ENCODE measurements at places on chromosomes 3 and 15.

DNA sequence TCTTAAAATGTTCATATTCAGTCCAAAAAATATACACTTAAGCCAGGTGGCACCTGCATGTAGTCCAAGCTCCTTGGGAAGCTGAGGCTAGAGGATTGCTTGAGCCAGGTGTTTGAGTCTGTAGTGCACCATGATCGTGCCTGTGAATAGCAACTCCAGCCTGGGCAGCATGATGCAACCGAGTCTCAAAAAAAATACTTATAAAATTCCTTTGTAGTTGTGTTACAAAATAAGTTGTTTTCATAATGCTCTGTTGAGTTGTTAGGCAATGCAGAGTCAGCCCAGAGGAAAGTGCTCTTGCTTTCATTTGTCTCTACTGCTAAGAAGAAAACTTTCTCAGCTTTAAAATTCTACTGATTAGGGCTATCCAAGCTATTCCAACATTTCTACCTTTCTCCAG, 442.8 kb upstream of the ARRDC4 start:
- no peak for DNase-seq

DNA sequence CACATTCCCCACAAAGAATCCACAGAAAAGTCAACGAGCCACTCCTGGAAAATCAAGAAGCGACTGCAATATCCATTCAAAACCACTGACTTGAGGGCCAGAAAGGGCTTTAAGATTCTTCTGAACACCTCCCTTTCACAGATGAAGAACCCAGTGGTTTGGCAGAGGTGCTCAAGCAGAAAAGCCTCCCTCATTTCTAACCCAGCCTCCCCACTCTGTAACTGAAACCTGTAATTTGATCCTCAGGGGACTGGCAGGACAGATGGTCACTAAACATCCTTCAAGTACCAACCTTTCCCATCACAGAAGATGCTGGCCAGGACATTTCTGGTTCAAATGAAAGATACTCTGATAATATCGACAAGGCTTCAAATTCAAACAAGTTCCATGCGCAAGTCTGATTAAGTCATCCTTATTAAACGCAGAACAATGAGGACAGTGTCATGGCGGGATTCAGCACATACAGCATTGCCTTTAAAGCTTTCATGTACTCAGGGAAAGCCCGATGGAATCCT, 5.5 kb downstream of the SEMA5B start:
- no peak for DNase-seq

DNA sequence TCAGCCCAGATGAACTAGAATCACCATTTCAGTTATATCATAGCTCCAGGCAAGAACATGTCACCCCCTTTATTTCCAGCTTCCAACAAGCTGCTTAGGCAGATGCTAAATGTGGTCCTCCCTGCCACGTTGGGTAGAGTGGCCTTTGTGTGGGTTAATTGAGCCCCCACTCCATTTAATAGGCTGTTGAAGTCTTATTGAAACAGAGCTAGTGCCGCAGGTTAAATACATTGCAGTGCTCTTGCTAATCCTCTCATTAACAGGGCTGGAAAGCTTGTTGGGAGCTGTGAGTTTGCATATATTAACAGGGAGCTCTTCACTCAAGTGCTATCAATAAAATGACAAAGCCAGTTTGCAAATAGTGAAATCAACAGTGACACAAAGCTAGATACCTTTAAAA, 248.4 kb upstream of the CMC1 start:
- no peak for DNase-seq

- DNase-seq, result no peak
Observed at GRCh38 chr3:122767540-122768372, 25.9 kb downstream of the HSPBAP1 start.

- DNase-seq, result no peak
Observed at GRCh38 chr3:13713396-13713795, 164.5 kb downstream of the FBLN2 start.

GRCh38 chr3:169512991-169513390, 150.5 kb downstream of the MECOM start:
- DNase-seq, result no peak

GRCh38 chr3:126119008-126119675, 35.2 kb upstream of the SLC41A3 start:
- DNase-seq, result no peak

DNA sequence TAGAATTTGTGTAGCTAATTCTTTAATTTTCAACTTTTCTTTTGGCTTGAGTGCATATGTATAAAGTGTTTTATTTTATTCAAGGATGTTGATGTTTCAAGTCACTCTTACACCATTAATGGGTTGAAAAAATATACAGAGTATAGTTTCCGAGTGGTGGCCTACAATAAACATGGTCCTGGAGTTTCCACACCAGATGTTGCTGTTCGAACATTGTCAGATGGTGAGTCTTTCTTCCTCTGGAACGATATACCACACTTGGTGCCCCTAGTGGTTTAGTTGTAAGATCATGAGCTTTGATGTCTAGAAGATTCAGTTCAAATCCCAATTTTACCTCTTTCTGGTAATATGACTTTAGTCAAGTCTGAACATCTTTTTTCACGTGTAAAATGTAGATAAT, 119.3 kb downstream of the HCN4 start:
- DNase-seq, result no peak

DNA sequence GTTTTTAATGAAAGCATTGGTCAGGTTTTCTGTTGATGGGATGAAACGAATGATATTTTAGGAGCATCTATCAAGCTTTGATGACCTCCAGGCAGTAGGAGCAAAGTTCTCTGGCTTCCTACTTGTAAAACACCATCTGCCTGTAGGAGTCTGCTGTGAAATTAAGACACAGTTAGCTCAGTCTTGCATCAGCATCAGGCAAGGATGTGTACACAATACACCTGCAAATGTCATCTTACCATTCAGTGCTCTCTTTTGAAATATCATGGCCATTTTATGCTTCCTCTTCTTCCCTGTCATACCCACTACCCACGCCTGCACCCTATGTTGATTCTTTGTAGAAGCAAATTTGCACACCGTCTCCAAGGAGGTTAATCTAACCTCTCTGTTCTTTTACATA, 38.2 kb downstream of the B3GALNT1 start:
- no peak for DNase-seq

- DNase-seq, result peak; percentile 90
Observed at GRCh38 chr3:17643691-17644090, 98.7 kb downstream of the TBC1D5 start.

DNA sequence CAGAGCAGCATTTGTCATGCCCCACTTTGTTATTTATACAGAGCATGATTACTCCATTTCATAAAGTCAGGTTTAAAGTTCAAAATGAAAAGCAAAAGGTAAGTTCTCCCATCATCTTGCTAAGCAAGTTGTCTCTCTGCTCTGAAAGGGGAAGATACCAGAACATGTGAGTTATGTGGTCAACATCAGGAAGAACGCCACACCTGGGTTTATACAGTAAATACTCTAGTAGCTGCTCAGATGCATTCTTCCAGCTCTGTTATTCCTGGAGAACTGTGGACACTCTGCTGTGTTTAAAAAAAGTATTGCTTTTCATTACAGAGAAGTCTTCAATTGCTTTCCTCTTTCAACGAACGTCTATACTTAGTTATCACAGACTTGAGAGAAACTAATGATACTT, 145.7 kb downstream of the PLCL2 start:
- DNase-seq, result no peak

- peak; percentile 8 for DNase-seq
Observed at GRCh38 chr15:50304836-50305235, 39.3 kb upstream of the HDC start.

GRCh38 chr3:120170223-120170622, 76.0 kb upstream of the GSK3B start:
- peak; percentile 74 for DNase-seq

GRCh38 chr3:48524970-48525369, 21.0 kb upstream of the SHISA5 start:
- DNase-seq, result no peak

GRCh38 chr3:144369129-144369879, 397.7 kb downstream of the DIPK2A start:
- DNase-seq, result no peak

GRCh38 chr3:31081018-31081662, 186.7 kb upstream of the GADL1 start:
- no peak for DNase-seq

DNA sequence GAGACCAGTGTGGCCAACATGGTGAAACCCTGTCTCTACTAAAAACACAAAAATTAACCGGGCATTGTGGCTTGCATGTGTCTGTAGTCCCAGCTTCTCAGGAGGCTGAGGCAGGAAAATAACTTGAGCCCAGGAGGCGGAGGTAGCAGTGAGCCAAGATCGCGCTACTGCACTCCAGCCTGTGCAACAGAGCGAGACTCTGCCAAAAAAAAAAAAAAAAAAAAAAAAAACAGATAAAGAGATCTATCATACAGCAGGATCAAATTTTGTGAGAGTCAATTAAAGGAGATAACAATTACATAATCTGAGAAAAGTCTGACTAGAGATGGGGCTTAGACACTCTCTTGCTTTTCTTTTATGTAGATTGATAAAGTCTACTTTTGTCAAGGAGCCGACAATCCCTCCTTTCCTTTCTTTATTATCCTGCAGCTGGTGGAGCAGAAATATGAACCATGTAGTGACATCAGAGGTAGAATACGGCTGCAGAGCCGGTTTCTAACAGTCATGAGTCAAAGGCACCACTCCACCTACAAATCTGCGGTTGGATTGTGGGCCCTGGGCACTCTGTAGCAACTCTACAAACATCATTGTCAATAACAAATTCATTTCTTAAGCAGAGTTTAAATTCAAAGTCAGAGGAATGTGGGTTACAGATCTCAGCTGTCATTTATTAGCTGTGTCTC, 9.0 kb downstream of the C2CD4A start:
- DNase-seq, result peak; percentile 55

- DNase-seq, result no peak
Observed at GRCh38 chr3:26591926-26592325, 30.6 kb upstream of the LRRC3B start.

DNA sequence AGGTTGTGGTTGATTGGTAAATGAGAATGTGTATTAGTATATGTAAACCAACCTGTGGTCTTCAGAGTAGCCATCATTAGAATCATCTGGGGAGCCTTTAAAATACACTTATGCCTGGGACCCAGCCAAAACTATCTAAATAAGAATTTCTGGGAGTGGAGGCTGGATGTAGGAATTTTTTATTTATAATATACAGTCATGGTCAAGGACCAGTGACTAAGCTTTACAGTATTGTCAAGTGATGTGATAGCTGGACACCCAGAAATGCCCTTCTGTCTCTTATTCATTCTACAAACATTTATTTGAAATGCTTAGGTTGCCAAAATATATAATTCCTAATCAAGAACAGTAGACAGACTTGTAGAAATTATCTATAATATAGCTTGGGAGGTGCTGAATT, 132.2 kb downstream of the MBNL1 start:
- peak; percentile 91 for DNase-seq

DNA sequence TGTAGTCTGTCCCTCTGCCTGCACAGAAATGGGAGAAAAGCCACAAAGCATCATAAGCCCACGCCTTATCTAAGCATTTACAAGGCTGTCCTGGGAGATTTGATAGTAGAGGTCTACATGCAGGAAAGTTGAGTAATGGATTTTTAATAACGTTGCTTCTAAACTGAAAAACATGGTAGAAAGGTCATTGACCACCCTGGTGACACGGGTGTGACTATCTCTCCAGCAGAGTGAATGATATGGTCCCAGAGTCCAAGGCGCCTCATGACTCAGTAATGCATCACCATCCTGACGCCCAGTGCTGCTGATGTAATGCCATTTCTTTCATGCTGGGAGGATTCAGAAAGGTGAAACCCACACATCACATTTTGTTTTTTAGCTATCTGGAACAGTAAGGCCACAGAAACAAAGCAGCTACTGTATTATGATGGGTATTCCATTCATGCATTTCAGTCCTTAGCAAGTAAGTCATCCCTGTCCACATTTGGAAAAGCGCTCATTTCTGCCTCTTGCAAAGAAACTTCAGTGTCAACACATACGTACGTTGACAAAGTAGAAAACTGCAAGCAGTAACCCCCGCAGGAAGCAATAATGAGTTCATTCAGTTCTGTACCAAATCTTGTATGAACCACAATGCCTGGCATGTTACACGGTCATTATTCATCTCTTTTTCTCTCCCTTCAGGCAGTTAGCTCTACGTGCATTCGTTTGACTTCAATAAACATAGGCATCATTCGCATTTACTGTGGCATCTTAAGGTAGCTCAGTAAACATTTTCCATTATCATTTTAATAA, 483.5 kb downstream of the GABRG3 start:
- DNase-seq, result peak; percentile 79

- peak; percentile 5 for DNase-seq
Observed at GRCh38 chr3:114093016-114093380, 36.5 kb downstream of the QTRT2 start.

DNA sequence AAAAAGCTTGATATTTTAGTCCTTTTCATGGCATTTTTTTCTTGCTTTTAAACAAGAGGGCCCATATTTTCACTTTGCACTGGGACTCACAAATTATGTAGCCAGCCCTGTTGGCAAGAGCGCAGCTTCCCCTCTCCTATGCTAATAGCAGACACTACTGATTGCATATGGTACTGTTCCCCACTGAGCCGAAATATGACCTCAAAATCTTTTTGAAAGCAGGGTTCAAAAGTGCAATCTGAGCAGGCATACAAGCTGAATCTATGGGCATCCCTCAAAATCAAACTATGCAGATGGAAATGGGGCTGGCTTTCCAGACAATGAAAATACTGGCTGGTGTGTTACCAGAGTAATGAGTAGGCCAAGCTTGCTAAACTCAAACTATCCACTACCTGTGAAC, 225.2 kb upstream of the SETMAR start:
- DNase-seq, result no peak

DNA sequence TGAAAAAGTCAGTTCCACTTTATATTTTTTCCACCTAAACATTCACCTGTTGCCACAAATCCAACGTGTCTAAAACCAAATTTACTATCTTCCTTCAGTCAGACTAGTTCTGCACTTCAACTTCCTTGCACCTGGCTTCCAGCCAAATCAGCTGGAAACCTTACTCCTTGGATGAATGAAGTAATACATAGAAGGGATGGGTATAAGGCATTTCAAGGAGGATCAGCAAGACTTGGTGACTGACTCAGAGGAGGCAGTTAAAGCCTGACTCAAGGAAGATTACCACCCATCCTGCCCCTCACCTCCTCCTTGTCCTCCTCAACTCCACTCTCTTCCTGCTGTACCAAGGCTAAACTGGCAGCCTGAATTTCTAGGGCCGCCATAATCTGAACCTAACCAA, 37.1 kb downstream of the QTRT2 start:
- peak; percentile 82 for DNase-seq

GRCh38 chr3:116384717-116385116, 60.6 kb downstream of the LSAMP start:
- no peak for DNase-seq

GRCh38 chr15:39283531-39283930, 297.3 kb upstream of the THBS1 start:
- peak; percentile 77 for DNase-seq

GRCh38 chr3:34394978-34395748, 596.7 kb downstream of the PDCD6IP start:
- DNase-seq, result no peak

GRCh38 chr3:26381411-26381810, 241.2 kb upstream of the LRRC3B start:
- no peak for DNase-seq

- DNase-seq, result no peak
Observed at GRCh38 chr3:61673651-61674050, 112.3 kb downstream of the PTPRG start.
